ENCODE measurements at places on chromosomes 4 and X.

DNA sequence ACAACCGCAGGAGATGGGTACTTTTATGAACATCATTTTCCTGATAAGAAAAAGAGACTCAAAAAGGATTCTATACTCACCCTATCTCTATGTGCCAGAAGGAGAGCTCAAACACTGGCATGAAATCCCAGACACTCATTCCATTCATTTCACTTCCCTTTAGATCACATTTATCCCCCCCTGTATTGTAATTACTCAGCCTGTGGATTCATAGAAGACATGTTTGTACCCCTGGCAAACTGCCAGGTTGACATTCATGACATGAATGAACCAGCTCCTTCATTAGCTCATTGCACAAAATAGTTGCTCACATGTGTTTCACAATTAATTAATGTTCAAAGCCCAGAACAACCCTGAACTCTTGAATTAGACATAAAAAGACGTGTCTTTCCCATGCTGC is 4.9 kb downstream of the SMR3A start:
- DNase-seq: no peak

- DNase-seq: peak; percentile 22
Observed at GRCh38 chr4:119210775-119211174, 1.7 kb upstream of the USP53 start.

DNA sequence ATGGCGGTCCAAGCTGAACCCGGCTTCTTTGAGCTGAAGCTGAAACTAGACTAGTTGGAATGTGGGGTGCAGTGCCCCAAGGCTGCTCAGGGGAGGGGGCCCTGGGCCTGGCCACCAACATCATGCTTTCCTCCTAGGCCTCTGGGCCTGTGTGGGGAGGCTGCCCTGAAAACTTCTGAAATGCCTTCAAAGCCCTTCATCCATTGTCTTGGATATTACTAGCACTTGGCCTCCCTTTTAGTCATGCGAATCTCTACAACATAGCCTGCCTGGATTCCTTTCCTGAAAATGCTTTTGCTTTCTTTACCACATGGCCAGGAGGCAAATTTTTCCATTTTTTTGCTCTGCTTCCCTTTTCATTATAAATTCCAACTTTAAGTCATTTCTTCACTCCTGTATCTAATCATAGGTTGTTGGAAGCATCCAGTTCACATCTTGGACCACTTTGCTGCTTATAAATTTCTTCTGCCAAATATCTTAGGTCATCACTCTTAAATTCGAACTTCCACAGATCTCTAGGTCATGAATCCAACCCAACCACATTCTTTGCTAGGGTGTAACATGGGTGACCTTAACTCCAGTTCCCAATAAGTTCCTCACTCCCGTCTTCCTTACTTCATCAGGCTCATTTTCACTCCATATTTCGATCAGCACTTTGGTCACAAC is 103.4 kb downstream of the DDIT4L start:
- no peak for DNase-seq

- DNase-seq: no peak
Observed at GRCh38 chr4:15695240-15695699, 7.6 kb upstream of the BST1 start.

DNA sequence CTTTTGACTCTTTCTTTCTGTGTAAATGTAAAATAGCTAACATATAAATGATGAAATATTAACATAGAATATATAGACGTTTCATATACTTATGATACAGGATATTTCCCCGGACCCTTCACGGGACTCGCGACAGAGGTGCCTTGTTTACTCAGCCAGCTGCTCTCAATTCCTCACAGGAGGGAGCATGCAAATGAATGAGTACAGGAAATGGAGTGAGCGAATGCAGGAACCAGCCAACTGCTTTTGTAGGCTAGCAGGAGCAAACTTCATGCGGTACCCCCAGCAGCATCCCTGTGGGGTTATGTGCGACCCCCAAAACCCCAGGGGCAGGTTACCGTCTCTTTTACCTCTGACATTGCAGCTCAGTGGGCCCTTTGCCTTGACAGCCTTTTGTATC is 110.3 kb upstream of the PDHA2 start:
- no peak for DNase-seq

GRCh38 chr4:87069037-87069742 is 134.4 kb downstream of the AFF1 start:
- no peak for DNase-seq

- no peak for DNase-seq
Observed at GRCh38 chr4:100042235-100042634, 92.2 kb upstream of the H2AZ1 start.
